Activated CD8-positive, alpha-beta memory T cell treated with anti-CD3 and anti-CD28 coated beads for 24 hours (primary cell): ENCODE measurements at places on chromosomes 12 and 14.

DNA sequence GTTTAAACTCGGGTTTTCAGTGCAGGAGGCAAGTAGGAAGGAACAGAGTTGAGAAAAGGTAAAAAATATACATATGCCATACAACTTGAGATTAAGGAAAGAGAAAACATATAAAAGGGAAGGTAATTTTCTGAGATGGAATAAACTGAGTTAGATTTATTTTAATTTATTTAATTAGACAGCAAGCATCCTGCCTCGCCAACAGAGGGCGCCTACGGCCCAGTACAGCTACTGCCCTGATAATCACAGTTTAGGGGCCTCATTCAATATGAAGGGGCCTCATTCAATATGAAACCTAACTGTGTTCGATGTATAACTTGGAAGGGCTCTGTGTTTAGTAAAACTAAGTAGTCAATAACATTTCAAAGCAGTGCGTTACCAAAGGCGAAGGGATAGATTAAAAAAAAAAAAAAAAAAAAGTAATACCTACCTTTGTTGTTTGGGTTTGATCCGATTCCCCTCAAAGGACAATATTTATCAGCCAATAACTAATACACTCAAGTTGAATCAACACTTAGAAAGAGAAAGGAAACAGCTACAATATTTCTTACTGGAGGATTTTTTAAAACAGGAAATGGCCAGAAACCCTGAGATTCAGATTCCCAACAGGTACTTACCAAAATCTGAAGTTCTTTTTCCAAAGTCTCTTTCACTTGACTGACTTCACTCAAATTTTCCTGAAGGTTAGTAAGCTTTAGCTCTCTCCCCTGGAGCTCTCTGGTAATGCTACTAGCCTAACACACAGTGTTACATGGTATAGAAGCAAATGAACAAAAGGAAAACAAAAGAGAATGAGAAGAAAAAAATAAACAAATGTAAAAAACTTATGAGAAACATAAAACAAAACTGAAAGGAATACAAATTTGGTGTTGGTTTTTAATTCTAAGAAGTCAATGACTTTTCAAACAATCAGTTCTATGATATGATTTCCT is 70.0 kb upstream of the VPS33A start:
- peak; percentile 64 for DNase-seq

- DNase-seq, result no peak
Measured at GRCh38 chr12:117218149-117218548, 27.9 kb upstream of the FBXO21 start.

DNA sequence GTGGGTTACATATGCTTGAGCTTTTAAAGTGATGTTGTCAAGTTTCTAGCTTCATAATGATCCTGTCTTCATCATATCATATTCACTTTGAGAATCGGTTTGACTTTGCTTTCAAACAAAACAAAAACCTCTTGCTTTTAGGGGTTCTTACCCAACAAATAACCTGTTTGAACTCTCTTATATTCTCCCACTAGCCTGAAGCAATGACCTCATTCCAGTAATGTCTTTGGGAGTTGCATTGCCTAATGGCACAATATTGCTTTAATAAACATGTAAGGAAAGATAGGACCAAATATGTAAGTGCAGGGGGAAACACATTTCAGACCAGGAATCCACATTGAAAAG is 27.7 kb downstream of the WBP11 start:
- DNase-seq, result no peak

- peak; percentile 90 for DNase-seq
Measured at GRCh38 chr12:108633534-108634248, at the start of gene SELPLG. TSS of gene SELPLG (minus strand) at chr12:108633894. CDS start at chr12:108624307, 9,587 bp downstream.

- DNase-seq, result no peak
Measured at GRCh38 chr14:23430723-23431085, 4.8 kb downstream of the MYH7 start.

GRCh38 chr12:1197264-1198018 is 206.4 kb downstream of the ERC1 start:
- DNase-seq, result no peak

DNA sequence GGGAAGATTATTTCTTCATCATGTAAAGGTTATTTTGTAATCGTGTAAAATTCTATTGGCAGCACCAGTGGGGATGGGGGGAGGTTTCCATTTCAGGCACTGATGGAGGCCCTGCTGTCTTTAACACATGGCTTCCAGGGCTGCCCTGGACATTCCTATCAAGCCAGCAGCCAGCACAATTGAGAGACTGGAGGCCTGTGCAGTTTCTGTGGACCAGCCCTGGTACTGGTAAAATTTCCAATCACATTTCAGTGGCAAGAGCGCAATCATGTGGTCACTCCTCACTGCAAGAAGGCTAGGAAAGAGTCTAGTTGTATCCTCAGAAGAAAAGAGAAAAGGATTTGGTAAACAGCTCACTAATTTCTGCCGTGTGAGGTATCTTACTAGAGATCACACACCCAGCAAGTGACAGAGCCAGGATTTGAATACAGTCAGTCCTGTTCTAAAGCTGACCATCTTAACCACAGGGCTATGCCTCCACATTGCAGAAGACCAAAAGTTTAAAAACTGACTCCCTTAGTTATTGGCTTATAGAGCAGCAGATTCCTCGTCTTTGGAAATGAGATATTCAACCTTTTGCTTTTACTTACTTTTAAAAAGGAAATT is 179.4 kb upstream of the ARHGAP5 start:
- no peak for DNase-seq

- DNase-seq, result no peak
Measured at GRCh38 chr12:91215940-91216454, 33.4 kb upstream of the DCN start.

- no peak for DNase-seq
Measured at GRCh38 chr14:23024612-23025075, 10.1 kb downstream of the PSMB5 start.

- peak; percentile 67 for DNase-seq
Measured at GRCh38 chr12:62632411-62632918, 165.8 kb downstream of the MON2 start.

- no peak for DNase-seq
Measured at GRCh38 chr12:49413010-49413409, 45.7 kb downstream of the SPATS2 start.

GRCh38 chr14:52023518-52023917 is 34.2 kb downstream of the RTRAF start:
- DNase-seq, result no peak

- DNase-seq, result no peak
Measured at GRCh38 chr14:83101846-83102245, 1568.2 kb upstream of the SEL1L start.

- no peak for DNase-seq
Measured at GRCh38 chr12:111041091-111041490, 120.7 kb upstream of the MYL2 start.

GRCh38 chr14:32350020-32350419 is 20.9 kb downstream of the AKAP6 start:
- DNase-seq, result no peak

GRCh38 chr14:83483063-83483462 is 1949.4 kb upstream of the SEL1L start:
- DNase-seq, result no peak

- DNase-seq, result no peak
Measured at GRCh38 chr14:77980475-77981321, 180.8 kb downstream of the ADCK1 start.

DNA sequence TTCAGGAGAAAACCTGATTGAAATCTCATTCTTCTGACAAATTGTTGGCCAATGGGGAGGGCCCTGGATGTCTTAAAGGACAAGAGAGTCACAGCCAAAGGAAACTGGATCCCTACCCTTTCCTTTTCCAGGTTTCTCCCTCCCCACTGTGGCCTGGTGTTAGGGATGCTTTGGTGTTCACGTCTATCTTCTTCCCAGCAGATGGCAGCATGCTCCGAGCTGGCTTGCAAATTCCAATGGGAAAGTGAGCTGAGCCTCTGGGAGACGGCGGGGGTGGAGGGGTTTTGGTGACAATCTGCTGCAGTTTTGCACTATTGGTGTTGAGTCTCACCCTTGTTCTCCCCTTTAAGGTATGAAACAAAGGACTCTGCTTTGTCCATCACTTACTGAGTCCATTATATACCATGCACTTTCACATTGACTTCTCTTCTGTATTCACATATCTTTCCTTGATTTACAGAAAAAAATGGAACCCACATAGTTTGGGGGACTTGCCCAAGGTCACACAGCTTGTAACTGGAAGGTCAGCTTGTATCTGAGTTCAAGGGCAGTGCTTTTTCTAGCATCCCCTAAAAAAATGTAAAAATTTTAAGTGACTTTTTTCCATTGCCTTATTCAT is 39.3 kb downstream of the CCDC177 start:
- DNase-seq, result no peak

DNA sequence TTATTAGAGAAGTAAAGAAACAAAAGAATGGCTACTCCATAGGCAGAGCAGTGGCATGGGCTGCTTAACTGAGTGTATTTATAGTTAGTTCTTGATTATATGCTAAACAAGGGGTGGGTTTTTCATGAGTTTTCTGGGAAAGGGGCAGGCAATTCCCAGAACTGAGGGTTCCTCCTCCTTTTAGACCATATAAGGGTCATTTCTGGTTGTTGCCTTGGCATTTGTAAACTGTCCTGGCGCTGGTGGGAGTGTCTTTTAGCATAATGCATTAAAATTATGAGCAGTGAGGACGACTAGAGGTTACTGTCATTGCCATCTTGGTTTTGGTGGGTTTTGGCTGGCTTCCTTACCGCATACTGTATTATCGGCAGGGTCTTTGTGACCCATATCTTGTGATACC is 40.1 kb downstream of the CCDC60 start:
- no peak for DNase-seq

- DNase-seq, result no peak
Measured at GRCh38 chr14:21053184-21054122, 4.2 kb upstream of the RNASE8 start.

DNA sequence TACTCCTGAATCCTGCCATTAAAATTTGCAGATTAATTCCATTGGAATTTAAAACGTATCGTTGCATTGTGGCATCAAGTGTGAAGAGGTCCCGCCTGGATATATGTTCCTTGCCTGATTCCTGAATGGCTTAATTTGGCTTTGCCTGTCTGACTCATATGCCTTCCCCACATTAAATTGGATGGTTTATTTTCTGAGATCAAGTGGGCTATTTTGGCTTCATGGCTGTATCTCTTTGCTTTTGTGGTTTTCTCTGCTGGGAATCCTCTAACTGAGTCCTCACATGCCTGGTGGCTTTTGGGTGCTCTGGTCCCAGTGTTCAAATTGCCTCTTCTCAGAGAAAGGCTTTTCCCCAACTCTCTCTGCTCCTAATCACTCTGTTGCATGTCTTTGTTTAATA is 127.9 kb upstream of the DYRK2 start:
- no peak for DNase-seq

- DNase-seq, result no peak
Measured at GRCh38 chr14:28773176-28773575, 6.6 kb downstream of the FOXG1 start.

DNA sequence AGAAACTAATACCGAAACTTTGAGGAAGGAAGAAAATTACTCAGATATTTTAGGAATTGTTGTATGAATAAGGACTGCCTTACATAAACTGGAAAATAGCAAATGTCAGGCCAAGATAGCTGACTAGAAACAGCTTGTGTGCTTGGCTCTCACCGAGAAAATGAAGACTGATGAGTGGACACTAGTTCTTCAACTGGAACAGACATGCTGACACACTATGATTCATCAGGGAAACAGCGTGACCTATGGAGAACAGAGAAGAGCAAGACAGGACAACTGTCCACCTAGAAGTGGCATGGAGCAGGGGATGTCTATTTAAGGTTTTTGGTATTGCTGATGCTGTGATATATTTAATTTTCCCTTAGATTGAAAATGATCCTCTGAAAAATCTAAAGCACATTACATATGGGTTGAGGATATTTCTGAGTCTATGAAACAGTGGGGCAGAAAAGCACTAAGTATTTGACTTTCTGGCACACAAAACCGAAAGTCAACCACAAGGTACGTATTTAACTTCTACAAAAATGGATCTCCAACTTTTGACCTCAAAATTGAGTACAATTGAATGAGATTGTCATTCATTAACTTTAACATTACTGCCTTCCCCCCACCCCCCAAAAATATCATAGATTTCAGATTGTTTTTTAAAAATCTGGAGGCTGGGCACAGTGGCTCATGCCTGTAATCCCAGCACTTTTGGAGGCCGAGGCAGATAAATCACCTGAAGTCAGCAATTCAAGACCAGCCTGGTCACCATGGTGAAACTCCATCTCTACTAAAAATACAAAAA is 863.2 kb downstream of the LRFN5 start:
- no peak for DNase-seq

DNA sequence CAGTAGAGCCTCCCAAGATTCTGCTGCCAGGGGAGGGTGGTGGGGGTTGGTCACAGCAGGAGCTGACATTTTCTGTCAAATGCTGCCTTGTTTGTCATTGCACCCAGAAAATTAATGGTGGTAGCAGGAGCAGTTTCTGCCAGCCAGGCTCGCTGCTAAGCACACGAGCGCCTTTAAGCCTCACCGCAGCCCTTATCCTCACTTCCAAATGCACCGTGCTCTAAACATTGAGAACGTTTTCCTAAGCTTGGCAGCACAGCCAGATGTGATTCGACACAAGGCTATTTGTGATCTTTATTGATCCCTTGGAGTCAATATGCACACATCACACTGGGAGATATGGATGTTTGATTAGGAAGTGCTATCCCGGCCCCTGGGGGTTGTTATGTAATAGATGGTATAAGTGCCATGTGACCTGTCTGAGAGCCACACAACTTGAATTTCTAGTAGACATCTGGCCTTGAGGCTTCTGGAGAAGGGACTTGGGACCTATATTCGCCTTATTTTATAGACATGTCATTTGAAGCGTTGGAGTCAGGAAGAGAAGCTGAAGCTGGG is 31.6 kb upstream of the BEGAIN start:
- no peak for DNase-seq

DNA sequence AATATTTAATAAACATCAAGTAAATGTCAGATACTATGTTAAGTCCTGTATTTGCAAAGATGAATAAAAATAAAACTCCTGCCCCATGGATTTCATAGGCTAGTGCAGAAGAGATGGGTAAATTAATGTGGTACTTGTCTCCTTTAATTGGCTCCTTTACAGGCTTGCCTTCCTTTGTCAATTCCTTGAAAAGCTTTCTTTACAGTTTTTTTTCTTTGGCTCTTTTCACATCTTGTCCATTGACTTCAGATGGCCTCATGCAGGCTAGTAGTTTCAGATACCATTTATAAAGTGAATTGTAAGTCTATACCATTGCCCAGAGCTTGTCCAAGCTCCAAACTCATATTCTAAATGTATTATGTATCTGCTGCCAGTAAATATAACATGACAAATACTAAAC is 128.7 kb upstream of the GARIN2 start:
- no peak for DNase-seq

DNA sequence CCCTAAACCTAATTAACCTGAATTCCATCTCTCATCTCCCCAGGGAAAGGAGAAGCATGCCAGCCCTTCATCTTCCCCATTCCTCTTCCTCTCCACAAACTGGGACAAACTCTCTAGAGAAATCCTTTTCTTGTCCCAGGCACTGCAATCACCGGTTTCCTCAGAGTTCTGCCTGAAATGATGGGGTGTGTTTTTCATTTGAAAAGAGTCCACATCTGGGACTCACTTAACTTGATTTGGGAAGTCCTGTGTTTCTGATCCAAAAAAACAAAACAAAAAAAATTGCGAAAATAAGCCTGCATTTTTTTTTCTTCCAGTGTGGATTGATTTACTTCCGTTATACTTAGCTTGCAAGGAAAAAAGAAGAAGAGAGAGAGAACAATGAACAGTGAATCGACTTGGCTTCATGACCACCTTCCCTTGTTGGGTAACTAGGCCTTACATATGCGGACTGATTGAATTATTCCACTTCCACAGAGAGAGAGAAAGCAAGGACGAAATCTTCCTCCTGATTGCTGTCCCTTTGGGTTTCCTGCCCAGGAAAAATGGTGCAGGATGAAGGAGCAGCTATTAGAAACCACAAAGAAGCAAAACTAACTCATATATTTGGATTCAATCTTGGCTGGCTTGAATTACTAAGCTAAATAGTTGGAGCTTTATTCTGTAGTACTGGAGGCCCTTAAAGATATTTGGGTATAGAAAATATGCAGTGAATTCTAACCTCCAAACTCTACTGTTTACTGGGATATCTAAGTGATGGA is 506.2 kb upstream of the TBX3 start:
- no peak for DNase-seq
